Foreskin keratinocyte (primary cell): ENCODE measurements at places on chromosomes 2 and 18.

DNA sequence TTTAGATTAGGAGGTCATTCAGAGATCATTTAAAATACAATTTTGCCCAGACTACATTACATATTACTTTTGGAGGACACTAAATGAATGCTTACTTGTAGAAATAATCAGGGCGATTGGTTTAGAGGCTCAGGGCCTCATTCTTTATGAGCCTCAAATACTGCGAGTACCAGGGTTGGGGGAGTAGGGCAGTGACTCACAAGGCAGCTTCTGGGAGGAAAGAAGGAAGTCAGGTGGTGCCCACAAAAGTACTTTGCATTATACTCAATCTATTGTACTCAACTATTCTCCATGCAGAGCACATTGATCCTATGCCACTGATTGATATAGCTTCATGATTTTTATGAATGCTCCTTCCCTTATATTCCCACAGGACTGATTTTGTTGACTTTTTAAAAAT lies 166.9 kb downstream of the SOCS6 start:
- DNase-seq = no peak

DNA sequence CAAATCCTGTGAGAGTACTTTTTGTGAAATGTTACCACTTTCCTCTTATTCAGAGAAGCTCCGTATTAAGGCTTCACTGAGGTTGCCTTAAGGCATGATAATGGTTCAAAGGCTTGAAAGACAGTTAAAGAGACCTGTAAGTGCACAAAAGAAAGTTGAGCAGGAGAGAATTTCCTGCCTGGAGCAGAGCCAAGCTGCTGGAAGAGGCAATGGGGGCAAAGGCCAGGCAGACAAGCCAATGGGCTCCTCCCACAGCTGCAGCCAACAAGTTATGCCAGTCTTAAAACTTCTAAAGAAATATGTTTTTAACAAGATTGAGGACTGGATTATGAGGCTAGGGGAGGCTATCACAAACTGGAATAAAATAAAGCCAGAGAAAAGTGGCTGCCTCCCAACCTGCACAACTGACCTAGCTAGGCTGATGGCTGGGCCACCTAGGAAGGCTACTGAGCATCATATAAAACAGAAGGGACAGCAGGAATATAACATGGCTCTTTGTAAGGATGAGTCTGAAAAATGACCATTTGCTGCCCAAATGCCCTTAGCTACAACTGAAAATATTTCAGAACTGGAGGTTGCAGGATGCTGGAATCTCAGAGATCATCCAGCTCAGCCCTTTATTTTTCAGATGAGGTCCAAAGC lies 2.1 kb downstream of the IL1B start:
- DNase-seq = no peak

DNA sequence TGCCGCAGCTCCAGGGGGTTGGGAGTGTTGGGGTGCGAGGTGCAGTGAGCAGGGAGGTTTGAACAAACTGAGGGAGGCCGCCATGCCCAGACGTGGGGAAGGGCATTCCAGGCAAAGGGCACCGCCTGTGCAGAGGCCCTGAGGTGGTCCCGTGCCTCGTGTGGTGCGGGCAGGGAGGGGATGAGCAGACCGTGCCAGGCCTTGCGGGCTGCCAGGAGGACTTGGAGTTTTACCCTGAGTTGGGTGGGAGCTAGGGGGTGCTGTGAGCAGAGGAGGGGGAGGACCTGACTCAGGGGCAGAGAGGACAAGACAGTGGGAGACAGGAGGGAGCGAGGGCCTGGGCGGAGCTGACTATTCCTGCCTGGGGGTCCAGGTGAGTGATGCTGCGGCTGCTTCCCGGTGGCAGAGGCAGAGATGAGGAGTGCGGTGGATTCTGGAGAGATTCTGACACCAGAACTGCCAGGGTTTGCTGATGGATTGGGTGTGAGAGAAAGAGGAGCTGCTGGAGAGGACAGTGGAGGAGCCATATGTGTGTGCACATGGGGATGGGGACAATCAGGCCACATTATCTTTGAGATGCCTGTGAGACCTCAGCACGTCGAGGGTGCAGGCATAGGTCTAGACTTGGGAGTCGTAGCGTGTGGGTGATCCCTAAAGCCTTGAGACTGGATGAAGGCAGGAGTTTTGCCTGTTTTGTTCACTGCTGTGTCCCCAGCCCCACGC lies 23.4 kb downstream of the ZAP70 start:
- DNase-seq = no peak

- no peak for DNase-seq
Measured at GRCh38 chr18:70273021-70273420, 15.8 kb upstream of the SOCS6 start.

GRCh38 chr2:13240789-13241487 lies 524.2 kb downstream of the TRIB2 start:
- DNase-seq = no peak

DNA sequence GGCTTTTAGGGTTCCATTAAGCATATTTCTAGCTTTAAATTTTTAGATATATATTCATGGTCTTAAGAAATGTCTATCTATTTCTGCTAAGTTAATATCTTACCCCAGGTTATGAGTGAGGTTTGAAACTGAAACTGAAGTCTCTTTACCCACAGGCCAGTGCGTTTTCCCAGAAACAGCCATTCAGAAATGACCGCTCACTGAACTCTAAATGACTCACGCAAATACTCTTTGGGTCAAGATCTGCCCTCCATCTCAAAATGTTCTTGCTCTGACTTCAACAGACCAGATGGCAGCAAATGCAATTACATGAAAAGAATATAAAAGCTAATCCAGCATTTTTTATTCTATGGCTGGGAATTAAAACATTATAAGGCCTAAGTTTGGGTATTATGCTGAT lies 315.2 kb downstream of the TDRD15 start:
- no peak for DNase-seq

DNA sequence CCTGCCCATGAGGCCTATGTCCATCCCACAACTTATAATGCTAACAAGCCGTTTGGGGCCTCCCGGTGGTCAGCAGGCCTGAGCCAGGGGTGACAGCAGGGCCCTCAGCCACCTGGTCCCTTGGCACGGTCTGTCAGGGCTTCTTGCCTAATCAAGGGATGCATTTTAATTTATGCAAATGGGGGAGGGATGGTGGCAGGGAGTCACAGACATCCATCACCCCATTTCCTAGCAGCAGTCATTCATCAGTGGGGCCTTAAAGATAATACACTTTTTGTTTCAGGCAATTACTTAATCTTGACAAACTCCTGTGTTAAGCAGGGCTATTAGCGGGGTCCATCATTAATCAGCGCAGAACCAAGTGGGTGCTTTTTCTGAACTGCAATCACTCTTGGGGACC lies 174.5 kb downstream of the GLI2 start:
- no peak for DNase-seq

- no peak for DNase-seq
Measured at GRCh38 chr18:35864916-35865315, 107.6 kb upstream of the RMP24 start.

DNA sequence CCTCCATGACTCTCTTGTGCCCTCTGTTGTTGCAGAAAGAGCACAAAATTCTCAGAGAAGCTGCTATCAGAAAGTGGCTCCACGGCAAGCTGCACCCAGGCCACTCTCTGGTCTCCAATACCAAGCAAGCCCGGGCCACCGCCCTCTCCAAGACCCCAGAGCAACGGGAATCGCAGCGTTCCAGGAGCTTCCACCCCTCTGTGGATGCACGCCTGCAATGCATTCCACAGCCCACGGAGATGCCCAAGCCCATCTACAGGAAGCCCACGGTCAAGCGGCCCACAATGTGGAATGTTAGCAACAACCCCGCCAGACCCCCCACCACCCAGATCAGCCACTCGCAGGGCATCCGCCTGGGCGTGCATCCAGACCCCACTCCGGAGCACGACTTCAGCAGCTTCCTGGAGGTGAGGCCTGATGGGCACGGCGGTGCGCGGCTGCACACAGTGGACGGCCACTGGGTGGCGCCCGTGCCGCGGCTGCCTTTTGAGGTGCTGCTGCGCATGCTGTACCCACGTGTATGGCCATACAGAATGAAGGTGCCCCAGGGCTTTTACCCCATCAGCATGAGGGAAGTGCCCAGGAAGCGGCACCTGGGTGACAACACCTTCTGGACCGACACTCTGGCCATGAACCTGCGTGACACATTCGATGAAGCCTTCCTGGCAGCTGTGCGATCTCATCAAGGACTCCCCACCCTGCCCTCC lies 6.3 kb downstream of the ANKRD53 start:
- DNase-seq = peak; percentile 40

DNA sequence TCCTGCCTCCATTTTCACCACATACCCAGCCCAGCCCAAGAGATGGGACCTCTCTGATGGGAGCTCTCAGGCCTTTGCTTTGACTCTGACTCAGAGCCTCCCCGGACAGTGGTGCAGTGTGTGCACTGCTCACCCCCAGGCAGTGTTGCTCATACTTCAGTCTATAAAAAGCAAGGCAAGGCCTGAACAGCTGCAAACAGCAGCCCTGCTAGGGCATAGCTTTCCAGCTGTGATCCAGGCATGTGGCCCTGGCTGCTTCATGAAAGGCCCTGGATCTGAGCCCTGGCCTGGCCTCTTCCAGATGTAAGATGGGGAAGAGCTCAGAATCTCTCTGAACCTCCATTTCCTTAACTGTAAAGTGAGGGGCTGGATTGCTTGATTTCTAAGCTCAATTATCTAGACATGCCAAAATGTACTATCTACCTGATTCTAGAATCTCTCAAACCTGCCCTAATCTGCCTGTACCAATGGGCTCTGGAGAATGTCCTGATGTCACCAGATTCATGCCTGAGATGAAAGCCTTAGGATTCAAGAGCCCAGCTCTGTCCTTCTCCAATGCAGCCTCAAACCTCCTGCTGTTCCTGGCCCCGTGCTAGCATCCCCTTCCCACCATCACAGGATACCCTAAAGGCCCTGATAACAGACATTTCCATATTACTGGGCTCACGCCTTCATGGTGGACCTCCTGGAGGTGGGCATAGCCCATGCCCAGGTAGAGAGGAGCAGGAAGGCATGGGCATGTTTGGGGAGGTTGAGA lies 206.9 kb downstream of the ARL4C start:
- peak; percentile 91 for DNase-seq
